ENCODE measurements at places on chromosomes 4 and X.
A peak's percentile ranks its signal among the peaks of the same experiment; 100 is the strongest.

- no peak overlapping the region for H3K4me3 ChIP-seq
- H3K27me3 ChIP-seq = no peaks in the 10 kb centered on the region
- no peak overlapping the region for H3K27ac ChIP-seq
- no peak for DNase-seq
- no peaks in the 10 kb centered on the region for H3K4me1 ChIP-seq
- no peaks in the 10 kb centered on the region for H3K36me3 ChIP-seq
Observed at GRCh38 chrX:56219700-56220099, 12.5 kb upstream of the KLF8 start.

GRCh38 chr4:139515531-139515958 is 40.5 kb downstream of the SETD7 start:
- peaks cover 86% of the 10 kb centered on the region for H3K36me3 ChIP-seq
- peaks cover 3% of the 10 kb centered on the region for H3K27me3 ChIP-seq
- H3K4me3 ChIP-seq = no peak overlapping the region

DNA sequence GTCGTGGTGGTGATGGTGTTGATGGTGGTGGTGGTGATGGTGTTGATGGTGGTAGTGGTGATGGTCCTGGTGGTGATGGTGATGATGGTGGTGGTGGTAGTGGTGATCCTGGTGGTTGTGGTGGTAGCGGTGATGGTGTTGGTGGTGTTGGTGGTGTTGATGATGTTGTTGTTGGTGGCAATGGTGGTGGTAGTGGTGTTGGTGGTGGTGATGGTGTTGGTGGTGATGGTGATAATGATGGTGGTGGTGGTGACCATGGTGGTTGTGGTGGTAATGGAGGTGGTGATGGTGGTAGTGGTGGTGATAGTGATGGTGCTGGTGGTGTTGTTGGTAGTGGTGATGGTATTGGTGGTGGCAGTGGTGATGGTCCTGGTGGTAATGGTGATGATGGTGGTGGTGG is 49.1 kb downstream of the TLR10 start:
- no peak for DNase-seq
- H3K4me3 ChIP-seq = no peak overlapping the region
- H3K4me1 ChIP-seq = peaks cover 16% of the 10 kb centered on the region
- H3K27me3 ChIP-seq = peaks cover 3% of the 10 kb centered on the region

- H3K36me3 ChIP-seq = peaks cover 50% of the 10 kb centered on the region
- peaks cover 77% of the 10 kb centered on the region for H3K4me1 ChIP-seq
- no peaks in the 10 kb centered on the region for H3K27me3 ChIP-seq
- no peak overlapping the region for H3K4me3 ChIP-seq
- no peak overlapping the region for H3K27ac ChIP-seq
- no peak for DNase-seq
Observed at GRCh38 chr4:7821245-7822136, 118.2 kb downstream of the AFAP1 start.

DNA sequence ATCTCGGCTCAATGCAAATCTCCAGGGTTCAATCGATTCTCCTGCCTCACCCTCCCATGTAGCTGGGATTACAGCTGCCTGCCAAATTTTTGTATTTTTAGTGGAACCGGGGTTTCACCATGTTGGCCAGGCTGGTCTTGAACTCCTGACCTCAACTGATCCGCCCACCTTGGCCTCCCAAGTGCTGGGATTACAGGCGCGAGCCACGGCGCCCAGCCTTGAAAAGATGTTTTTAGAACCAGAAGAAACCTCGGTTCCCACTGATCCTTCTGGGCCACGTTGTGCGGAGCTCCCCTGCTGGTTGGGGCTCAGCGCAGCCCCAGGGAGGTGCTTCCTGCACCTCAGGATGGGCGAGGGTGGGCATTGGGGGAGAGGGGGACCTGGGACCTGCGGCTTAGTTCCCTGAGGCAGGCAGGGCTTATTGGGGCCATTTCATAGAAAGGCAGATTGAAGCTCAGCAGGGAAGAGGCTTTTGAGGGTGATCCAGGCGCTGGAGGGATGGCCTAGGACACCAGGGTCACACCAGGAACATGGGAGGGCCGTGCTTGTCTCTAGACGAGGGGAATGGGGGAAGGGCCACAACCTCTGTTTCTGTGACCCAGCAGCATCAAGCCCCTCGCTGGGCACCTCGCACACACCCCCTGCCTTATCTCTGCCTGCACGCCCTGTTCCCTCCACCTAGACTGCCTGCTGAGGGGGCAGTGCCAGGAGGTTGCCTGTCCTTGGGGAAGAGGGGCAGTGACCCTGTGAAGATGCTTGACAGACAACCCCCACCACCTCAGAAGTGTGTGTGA is 6.3 kb upstream of the ADD1 start:
- peaks cover 17% of the 10 kb centered on the region for H3K36me3 ChIP-seq
- H3K4me1 ChIP-seq = peaks cover 12% of the 10 kb centered on the region
- no peaks in the 10 kb centered on the region for H3K27me3 ChIP-seq
- H3K27ac ChIP-seq = peak overlapping the region; percentile 48
- no peak overlapping the region for H3K4me3 ChIP-seq

GRCh38 chr4:142815834-142816233 is 30.3 kb downstream of the INPP4B start:
- H3K36me3 ChIP-seq = no peaks in the 10 kb centered on the region
- H3K27me3 ChIP-seq = peaks cover 3% of the 10 kb centered on the region
- H3K4me3 ChIP-seq = no peak overlapping the region
- H3K27ac ChIP-seq = peak overlapping the region; percentile 30
- no peak for DNase-seq

- H3K27ac ChIP-seq = no peak overlapping the region
- H3K4me3 ChIP-seq = no peak overlapping the region
- H3K36me3 ChIP-seq = no peaks in the 10 kb centered on the region
- H3K27me3 ChIP-seq = peaks cover 4% of the 10 kb centered on the region
Observed at GRCh38 chrX:80817002-80817401, 7.3 kb upstream of the BRWD3 start.

DNA sequence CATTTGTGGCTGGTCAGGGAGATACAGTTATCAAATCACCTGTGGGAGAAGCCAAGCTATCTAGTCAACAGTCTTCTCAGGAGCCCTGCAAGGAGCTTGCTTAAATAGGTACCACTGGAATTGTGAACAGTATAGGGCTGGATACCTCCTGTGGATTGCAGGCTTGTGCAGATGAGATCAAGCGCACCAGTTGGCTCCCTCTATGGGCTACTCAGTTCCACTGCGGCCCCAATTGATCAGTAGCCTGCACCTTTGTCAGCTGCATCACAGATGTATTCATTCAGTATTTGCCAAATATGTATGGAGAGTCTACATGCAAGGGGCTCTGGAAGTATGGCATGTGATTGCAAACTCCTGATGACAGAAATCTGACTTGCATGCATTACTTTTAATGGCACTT is 28.6 kb downstream of the TEX13A start:
- no peak overlapping the region for H3K4me3 ChIP-seq
- no peaks in the 10 kb centered on the region for H3K36me3 ChIP-seq
- H3K4me1 ChIP-seq = peaks cover 2% of the 10 kb centered on the region
- peaks cover 9% of the 10 kb centered on the region for H3K27me3 ChIP-seq
- no peak overlapping the region for H3K27ac ChIP-seq

GRCh38 chr4:7166237-7166636 is 26.1 kb upstream of the SORCS2 start:
- no peaks in the 10 kb centered on the region for H3K36me3 ChIP-seq
- DNase-seq = no peak
- no peak overlapping the region for H3K4me3 ChIP-seq
- peaks cover 7% of the 10 kb centered on the region for H3K27me3 ChIP-seq
- H3K4me1 ChIP-seq = peaks cover 68% of the 10 kb centered on the region

GRCh38 chr4:103144926-103145325 is 45.3 kb upstream of the BDH2 start:
- no peak overlapping the region for H3K27ac ChIP-seq
- H3K4me1 ChIP-seq = no peaks in the 10 kb centered on the region
- no peak overlapping the region for H3K4me3 ChIP-seq
- H3K27me3 ChIP-seq = no peaks in the 10 kb centered on the region
- peaks cover 75% of the 10 kb centered on the region for H3K36me3 ChIP-seq

- no peaks in the 10 kb centered on the region for H3K27me3 ChIP-seq
- no peak overlapping the region for H3K4me3 ChIP-seq
- H3K36me3 ChIP-seq = no peaks in the 10 kb centered on the region
- DNase-seq = no peak
Observed at GRCh38 chrX:15241301-15241700, 28.6 kb downstream of the ASB9 start.

- no peak for DNase-seq
- no peak overlapping the region for H3K27ac ChIP-seq
- no peaks in the 10 kb centered on the region for H3K27me3 ChIP-seq
Observed at GRCh38 chr4:120897981-120898719, 24.4 kb downstream of the PRDM5 start.

DNA sequence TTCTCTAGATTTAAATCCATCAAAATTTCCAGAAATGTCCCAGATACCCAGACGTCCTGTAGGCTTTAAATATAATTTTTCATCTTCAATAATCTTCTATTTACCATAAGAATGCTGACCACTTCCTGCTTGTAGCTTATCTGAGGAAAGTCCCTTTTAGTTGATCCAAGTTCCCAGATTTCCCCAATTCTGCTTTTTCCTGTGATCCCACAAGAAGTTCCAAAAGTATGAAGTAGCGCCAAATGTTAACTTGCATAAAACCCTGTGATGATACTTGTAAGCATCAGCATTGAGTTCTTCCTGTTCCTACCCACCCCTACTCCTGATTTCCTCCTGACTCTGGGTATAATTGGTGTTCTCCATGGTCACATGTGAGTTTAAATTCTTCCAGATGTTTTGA is 10.6 kb upstream of the TLR8 start:
- H3K4me1 ChIP-seq = no peaks in the 10 kb centered on the region
- DNase-seq = no peak
- H3K27ac ChIP-seq = no peak overlapping the region
- no peak overlapping the region for H3K4me3 ChIP-seq
- H3K27me3 ChIP-seq = peaks cover 14% of the 10 kb centered on the region
- no peaks in the 10 kb centered on the region for H3K36me3 ChIP-seq

DNA sequence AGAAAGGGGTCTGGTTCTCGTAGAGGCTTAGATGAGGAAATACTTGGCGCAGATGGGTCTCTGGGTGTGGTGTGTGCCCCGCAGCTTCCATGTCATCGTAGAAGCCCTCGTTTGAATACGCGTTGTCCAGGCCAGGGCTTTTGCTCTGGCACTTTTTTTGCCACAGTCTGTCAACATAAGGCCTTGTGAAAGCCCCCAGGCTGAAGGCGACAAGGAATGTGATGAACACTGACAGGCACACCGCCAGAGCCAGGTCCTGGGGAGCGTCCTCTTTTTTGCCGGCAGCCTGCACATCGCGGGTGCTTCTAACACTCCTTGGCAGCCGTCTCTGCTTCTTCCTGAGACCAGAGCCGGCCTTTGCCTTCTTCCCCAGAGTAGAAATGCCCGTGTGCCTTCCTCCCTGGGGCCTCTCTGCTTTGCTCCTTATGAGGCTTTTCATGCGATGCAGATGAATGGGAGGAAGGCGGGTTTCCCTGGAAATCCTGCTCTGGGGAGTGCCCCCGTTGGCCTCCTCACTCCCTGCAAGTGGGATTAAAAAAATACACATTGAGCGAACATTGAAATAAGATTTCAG is 24.4 kb downstream of the LRRC66 start:
- no peak overlapping the region for H3K27ac ChIP-seq
- H3K4me3 ChIP-seq = no peak overlapping the region
- H3K36me3 ChIP-seq = no peaks in the 10 kb centered on the region
- no peak for DNase-seq
- peaks cover 4% of the 10 kb centered on the region for H3K27me3 ChIP-seq
- peaks cover 5% of the 10 kb centered on the region for H3K4me1 ChIP-seq

- H3K27me3 ChIP-seq = peaks cover 14% of the 10 kb centered on the region
- peaks cover 23% of the 10 kb centered on the region for H3K4me1 ChIP-seq
- no peak overlapping the region for H3K27ac ChIP-seq
- no peak for DNase-seq
- H3K36me3 ChIP-seq = no peaks in the 10 kb centered on the region
Observed at GRCh38 chr4:85367815-85368214, 107.1 kb upstream of the ARHGAP24 start.

DNA sequence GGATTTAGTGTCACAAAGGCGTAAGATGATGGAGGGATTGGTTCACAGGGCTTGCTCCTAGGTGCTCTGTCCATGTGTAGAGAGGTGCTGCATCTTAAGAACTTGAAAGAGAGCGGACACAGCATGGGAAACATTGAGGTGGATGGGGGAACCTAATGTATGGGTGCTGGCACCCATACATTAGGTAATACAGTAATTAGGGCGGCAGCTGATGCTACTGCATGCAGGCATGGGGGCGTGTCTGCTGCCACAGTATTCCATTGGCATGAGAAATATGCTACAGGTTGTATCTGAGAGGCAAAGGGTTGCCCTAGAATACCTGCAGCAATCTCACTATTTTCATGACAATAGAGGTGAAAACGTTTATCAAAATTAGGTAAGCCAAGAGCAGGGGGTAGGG is 45.8 kb upstream of the UXT start:
- no peak overlapping the region for H3K4me3 ChIP-seq
- no peak overlapping the region for H3K27ac ChIP-seq
- no peaks in the 10 kb centered on the region for H3K36me3 ChIP-seq

DNA sequence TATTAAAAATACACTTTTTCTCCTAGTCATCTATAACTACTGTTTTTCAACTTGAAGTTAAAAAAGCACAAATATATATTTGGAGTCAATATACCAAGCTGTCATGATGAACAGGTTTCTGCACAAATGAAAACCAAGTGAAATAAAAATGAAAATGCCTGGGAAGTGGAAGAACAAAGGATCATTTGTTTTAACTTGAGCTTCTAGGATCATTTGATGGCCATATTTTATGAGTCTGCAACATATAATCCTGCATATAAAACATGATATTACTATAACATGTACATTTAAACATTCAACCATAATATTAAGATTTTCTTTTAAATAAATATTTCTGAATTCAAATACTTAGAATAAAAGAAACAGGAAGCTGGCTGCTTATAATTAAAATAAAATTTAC is 8.5 kb upstream of the ARHGEF38 start:
- H3K27me3 ChIP-seq = no peaks in the 10 kb centered on the region
- H3K4me3 ChIP-seq = no peak overlapping the region
- H3K27ac ChIP-seq = no peak overlapping the region
- no peaks in the 10 kb centered on the region for H3K36me3 ChIP-seq

- H3K27me3 ChIP-seq = no peaks in the 10 kb centered on the region
- H3K36me3 ChIP-seq = peaks cover 48% of the 10 kb centered on the region
- H3K4me3 ChIP-seq = no peak overlapping the region
- peaks cover 6% of the 10 kb centered on the region for H3K4me1 ChIP-seq
- DNase-seq = no peak
Observed at GRCh38 chr4:10077076-10077475, 39.5 kb downstream of the WDR1 start.

DNA sequence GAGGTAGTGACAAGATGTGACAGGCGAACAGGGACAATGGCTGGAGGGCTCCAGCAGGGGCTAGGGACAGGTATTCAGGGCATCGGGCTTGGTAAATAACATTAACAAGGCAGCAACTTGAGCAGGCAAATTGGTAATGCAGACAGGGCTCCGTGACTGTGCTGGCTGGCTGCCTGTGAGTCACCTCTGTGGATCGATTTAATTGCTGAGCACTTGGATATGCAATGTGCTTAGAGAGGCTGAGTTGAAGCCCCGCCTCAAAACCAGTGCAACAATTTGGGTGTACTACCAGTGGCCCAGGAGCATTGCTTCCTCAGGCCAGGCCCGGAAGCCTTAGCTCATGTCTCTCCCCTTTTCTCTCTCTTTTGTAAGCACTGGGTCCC is 19.5 kb downstream of the CNGA2 start:
- no peak overlapping the region for H3K4me3 ChIP-seq
- H3K27ac ChIP-seq = no peak overlapping the region
- no peak for DNase-seq
- peaks cover 7% of the 10 kb centered on the region for H3K27me3 ChIP-seq
- peaks cover 21% of the 10 kb centered on the region for H3K4me1 ChIP-seq

- H3K27me3 ChIP-seq = no peaks in the 10 kb centered on the region
- peaks cover 10% of the 10 kb centered on the region for H3K4me1 ChIP-seq
- H3K27ac ChIP-seq = no peak overlapping the region
- H3K4me3 ChIP-seq = no peak overlapping the region
Observed at GRCh38 chr4:166980419-166980818, 253.9 kb downstream of the SPOCK3 start.

GRCh38 chr4:167775375-167775774 is 317.0 kb upstream of the ANXA10 start:
- no peaks in the 10 kb centered on the region for H3K27me3 ChIP-seq
- no peaks in the 10 kb centered on the region for H3K36me3 ChIP-seq
- no peak overlapping the region for H3K4me3 ChIP-seq
- no peak overlapping the region for H3K27ac ChIP-seq
- no peaks in the 10 kb centered on the region for H3K4me1 ChIP-seq
